ENCODE measurements at places on chromosomes 7 and 10.

GRCh38 chr7:51591223-51591622 lies 274.6 kb upstream of the COBL start:
- DNase-seq, result no peak

DNA sequence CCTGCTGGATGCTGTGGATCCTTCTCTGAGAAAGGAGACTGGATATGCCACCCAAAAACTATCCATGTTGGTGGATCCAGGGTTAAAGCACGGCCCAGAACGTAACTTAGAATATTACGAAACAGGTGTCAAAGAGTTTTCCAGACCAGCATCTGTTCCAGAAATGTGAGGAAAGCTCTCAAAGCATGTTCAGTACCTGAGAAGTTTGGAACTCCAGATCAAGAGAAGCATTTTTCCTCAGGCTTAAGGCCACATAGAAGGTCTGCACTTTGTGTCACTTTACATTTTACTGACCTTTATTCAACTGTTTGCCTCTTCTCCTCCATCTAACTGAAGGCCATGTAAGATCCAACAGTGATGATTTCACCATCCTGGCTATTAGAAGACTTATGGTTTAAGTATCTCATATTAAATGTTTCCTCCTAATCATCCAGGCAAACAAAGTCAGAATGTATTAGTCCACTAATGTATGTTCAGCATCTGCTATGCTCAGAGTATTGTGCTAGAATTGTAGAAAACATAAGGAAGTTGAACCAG lies 340.7 kb upstream of the LRGUK start:
- DNase-seq, result no peak

DNA sequence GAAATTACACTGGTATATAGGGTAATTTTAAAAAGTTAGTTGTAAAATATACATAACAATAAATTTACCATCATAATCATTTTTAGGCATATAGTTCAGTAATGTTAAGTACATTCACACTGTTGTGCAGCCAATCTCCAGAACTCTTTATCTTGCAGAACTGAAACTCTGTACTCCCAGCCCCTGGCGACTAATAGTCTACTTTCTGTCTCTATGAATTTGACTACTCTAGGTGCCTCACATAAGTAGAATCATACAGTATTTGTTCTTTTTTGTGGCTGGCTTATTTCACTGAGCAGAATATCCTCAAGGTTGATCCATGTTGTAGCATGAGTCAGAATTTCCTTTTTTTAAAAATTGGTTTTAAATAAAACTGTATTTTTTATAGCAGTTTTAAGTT lies 41.4 kb downstream of the NRF1 start:
- no peak for DNase-seq

DNA sequence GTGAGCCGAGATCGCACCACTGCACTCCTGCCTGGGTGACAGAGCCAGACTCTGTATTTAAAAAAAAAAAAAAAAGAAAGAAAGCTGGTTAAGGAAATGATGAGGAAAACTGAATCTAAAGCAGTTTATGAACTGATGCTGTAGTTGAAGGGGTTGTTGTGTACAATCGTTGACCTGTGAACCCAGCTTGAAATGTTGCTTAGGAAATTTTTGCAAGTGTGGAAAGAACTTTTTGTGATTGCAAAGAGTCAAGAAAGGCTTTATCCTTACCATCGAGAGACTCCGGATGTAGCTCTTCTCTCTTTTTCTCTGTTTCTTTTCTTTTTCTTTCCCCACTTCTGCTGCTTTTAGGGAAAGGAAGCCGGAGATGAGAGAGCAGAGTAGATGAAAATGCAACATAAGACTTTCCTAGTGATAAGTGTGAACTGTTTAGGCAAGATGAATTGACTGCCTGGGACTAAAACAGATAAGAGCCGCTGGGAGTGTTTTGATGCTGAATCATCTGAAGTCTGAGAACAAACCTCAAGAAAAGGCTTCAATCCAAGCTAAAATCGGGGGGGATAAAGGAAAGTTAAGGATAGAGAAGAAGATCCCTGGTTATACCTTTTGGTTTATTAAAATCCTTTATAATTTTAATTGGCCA lies 69.0 kb downstream of the TAF3 start:
- DNase-seq, result no peak

GRCh38 chr7:157650131-157650631 lies 313.4 kb downstream of the DNAJB6 start:
- DNase-seq, result no peak

DNA sequence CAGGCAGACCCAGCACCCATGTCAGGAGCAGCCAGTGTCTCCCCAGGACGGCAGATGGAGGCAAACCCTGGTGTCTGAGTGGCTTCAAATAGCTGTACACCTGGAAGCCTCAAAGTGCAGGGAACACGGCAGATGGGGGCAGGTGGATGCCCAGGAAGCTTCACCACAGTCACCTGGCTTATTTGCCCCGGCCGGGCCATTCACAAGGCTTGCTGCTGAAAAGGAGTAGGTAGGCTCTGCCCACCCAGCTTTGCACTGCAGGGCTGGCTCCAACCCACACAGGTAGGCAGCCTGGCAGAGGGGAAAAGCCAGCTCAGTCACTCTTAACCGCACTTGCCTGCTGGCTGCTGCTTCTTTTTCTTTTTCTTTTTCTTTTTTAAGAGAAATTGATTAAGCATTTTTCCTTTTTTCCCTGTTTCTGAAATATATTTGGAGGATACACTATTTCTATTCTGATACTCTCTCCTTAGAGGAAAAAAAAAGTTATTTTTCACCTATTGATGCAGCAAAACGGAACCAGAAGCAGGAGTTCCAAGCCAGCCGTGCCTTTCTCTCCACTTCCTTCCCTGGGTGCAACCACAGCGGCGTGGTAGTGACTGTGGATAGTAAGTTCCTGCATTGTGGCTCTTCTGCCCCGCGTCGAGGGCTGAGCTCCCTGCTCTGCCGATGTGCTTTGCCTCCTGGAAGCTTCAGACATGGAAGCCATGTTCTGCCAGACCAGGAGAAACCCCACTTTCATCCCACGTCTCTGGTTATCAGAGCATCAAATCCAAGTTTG lies 118.3 kb downstream of the KLF6 start:
- peak; percentile 80 for DNase-seq

DNA sequence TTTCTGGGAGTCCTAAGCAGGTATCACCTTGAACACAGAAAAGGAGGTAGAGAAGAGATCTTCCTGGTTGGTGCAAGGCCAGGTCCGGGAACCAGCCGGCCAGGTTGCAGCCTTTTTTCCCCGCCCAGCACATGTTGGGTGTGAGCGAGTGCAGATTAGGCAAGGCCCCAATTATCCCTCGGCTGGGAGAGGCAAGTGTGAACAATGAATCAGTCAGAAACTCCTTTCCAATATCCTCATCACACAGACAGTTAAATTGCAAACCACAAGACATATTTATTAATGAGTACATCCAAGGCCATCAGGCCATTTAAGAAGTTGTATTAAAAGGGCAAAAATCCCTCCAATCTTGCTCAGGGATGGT lies 115.0 kb upstream of the AFAP1L2 start:
- DNase-seq, result no peak

- no peak for DNase-seq
These were observed 63.3 kb upstream of the CHST15 start for GRCh38 chr10:124156524-124157260.

DNA sequence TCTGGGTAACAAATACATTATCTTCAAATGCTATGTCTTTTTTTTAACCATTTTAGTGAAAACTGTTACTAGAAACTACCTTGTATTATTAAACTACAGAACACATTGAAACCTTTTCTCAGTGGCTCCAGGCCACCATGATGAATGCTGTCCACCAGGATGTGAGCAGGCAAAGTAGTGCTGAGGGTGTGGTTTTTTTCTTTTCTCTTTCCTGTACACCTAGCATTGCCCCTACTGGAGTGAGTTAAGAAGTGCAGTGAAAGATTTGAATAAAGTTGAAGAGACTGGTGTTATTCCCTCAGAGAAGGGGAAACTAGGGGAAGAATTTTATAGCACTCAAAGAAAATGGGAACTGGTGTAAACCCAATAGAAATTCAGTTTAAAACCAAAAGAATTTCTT lies 120.0 kb upstream of the SAMD8 start:
- no peak for DNase-seq

DNA sequence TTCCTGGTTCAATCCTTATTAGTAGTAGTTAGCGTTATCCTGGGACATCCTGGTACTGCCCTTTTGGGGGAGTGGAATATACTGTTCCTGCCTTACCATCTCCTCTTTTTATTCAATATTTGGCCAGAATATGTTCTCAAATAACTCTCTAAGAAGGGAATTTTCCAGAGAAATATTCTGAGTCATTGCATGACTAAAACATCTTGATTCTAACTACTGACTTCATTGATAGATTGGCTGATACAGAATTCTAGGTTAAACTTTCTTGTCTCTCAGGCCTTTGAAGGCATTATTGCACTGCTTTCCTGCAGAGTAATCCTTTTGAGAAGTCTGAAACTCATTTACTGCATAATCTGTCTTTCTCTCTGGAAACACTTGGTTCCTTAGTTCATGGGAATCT lies 275.5 kb upstream of the DGKB start:
- no peak for DNase-seq

DNA sequence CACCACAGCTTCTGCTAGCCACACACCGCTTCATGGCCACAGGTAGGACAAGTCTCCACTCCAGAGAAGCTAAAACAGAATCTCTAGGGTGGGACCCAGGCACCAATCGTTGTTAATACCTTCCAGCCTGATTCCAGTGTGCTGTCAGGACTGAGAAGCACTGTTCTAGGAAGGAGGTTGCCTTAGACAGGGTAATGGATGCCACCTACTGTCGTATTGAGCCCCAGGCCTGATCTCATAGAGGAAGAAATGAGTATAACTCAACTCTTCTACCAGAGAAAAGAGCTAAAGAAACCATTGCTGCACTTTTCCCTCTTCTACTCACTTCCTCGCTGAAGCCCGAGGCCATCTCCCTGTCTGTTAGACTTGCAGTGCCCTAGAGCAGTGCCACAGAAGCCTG lies 31.8 kb downstream of the CNNM1 start:
- no peak for DNase-seq

GRCh38 chr7:82036146-82036886 lies 266.5 kb upstream of the HGF start:
- no peak for DNase-seq

DNA sequence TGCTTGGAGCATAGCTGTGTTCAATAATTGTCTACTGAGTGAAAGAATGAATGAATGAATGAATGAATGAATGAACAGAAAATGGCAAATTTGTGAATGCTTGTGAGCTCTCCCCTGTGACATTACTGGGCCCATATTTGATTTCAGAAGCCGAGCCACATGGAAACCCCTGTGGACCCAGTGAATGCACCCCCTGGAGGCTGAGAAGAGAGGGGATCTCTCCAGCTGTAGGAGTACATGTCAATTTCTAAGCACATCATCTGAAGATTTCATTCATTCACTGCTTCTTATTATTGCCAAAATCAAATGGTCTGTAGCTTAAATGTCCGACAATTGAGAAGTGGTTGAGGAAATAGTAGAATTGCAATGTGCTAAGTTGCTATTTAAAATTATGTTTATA lies 58.3 kb upstream of the DOCK1 start:
- no peak for DNase-seq

DNA sequence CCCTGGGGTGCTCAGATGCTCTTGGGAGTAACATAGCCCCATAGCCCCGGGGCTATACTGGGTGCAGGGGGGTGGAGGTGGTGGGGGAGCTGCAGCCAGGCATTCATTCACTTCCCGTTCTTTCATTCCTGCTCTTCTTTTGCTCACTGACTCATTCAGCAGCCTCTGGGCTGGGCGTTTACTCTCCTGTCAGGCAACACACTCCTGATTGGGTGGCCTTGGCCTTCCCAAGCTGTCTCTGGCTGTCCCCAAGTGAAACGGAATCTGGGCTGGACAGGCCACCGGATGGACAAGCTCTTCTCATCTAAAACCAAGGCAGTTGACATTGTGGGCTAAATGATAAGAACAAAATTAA lies 34.6 kb downstream of the CHST3 start:
- DNase-seq, result no peak

DNA sequence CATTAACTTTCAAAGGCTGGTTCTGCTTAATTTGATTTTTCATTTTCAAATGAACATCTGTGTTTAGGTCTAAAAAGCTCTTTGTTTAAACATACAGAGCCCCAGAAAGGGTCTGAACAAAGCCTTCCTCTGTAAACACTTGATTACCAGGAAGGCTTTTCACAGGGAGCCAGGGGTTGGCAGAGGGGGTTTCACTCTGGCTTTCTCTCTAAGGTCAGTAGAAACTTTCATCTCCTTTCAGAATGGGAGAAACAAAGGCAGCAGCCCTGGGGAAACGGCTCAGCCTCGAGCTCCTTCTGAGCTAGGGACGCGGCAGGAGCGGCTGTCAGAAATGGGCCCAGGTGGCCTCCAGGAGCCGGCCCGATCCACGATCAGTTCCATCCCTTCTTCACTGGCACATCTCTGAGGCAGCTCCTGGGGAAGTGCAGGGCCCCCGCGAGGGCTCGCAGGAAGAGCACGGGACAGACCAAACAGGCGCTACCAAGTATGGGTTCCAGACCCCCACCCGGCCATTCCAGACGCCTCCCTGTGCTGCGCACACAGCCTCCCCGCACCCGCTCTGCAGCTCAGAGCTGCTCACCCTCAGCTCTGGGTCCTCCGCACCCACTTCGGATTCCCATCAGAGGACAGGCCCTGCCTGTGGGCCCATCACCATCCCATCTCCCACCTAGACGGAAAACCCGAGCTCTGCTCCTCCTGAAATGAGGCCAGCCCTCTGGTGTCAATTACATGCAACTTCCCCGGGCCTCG lies 124.1 kb downstream of the MAD1L1 start:
- DNase-seq, result no peak

- no peak for DNase-seq
These were observed 27.6 kb upstream of the FAM204A start for GRCh38 chr10:118369641-118370205.

DNA sequence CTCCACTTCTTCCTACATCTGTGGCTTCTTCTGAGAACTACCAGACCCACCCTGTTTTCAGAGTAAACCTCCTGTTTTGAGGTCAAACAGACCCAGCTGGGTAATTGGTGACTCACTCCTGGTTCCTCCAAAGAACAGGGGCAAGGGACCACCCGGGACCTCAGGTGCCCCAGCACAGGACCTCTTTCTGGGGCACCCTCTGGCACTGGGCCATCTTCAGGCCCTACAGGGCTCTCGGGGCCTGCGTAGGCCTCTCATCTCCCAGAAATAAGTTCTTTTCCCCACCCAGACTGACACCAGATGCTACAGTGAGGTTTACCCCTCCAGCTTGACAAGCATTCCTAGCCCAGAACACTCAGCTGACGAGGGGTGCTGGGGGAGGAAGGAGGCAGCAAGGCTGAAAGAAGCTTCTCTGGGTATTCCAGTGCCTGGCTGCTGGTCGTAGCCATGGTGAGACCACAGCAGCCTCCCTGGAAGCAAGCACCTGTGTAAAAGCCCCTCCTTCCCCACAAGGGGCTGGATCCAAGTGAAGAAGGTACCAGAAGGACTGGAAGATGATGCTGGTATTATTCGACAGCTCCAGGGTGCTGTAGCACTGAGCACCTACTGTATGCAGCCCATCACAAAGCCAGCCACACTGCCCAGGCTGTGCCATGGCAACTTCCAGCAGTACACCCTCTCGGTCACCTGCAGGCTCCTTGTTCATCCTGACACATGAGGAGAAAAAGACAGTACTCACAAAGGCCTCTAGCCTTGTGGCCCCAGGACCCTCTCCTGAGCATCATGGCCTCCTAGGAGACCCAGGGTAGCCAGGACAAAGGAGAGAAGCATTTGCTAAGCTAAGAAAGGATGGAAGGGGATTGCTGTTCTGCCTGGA lies 47.4 kb downstream of the ALOX5 start:
- peak; percentile 63 for DNase-seq

GRCh38 chr7:37916673-37917660 lies at the start of gene SFRP4:
Gene SFRP4, minus strand, starts transcription at chr7:37916817. Its CDS starts 280 bp downstream, at chr7:37916537.
- no peak for DNase-seq

All from activated effector memory CD4-positive, alpha-beta T cell treated with anti-CD3 and anti-CD28 coated beads, Interleukin-2, amount 50 U/mL, for 16 hours (primary cell).